ENCODE measurements at places on chromosomes 2 and 18.
A peak's percentile ranks its signal among the peaks of the same experiment; 100 is the strongest.

GRCh38 chr18:62128157-62128556 is 58.7 kb downstream of the PIGN start:
- peak; percentile 81 for DNase-seq

GRCh38 chr2:39666491-39667101 is 879 bp downstream of the TMEM178A start:
- DNase-seq, result peak; percentile 25

- DNase-seq, result no peak
Observed at GRCh38 chr2:136764452-136765255, 691 bp upstream of the THSD7B start.

DNA sequence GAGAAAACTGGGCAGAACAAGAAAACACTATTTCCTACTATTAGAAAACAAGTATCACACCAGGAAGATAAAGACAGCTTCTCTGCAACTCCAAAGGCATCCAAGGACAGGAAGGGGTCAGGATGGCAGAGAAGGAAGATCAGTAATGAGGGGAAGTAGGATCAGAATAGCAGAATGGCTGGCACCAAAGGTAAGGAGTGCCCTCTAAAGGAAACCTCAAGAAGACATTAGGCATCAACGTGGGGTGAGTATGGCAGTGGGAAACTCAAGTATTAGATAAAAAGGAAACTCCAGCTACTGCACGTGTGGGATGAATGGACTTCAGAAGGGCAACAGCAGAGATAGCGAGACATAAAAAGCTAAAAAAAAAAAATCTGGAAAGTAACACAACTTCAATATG is 25.9 kb downstream of the HDLBP start:
- DNase-seq, result no peak

- no peak for DNase-seq
Observed at GRCh38 chr2:176978921-176979320, 233.7 kb upstream of the HNRNPA3 start.

DNA sequence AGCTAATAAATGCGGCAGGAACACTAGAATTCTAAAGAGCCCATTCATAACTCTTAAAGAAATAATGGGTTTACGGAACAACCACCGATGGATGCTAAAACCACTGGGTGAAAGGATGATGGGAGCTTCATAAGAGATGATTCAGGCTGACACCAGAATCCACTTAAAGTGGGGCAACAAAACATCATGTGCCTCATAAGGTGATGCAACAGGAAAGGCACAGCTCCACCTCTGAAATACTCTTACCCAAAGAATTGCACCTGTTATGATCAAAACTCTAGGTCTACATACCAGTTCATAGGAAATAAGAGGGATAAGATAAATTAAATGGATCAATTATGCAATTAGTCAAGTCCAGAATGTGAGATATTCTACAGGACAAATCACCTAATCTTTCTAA is 131.4 kb downstream of the DHRS9 start:
- DNase-seq, result no peak

DNA sequence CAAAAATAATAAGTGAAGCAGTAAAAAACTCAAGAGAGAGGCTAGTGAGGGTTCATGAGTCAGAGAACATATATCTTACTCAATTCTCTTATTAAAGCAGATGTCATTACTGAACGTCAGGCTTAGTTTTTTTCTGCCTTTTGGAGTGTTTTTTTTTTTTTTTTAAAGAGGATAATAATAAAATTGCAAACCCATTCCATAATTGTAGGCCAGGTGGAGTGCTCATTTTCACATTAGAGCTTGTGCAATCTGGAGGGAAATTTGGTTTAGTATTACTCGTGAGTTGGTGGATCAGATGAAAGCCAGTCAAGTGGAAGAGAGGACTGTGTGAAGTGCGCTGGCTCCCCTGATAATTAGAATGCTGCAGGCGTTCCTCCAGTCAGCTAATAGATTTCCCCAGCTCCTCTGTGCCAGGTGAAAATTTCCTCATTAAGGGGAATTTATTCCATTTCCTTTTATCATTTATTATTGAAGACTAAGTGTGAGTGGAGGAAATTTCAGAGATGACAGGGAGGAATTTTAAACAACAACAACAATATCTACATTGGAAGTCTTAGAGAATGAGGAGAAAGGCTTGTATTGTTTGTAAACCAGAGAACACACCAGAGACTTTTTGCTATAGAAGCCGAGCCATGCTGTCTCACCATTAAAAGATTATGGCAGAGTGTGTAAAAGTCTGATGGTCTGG is 74.6 kb downstream of the CPS1 start:
- no peak for DNase-seq

Data from EL (cell line).